ENCODE measurements at places on chromosomes 1 and 21.
A peak's percentile ranks its signal among the peaks of the same experiment; 100 is the strongest.

DNA sequence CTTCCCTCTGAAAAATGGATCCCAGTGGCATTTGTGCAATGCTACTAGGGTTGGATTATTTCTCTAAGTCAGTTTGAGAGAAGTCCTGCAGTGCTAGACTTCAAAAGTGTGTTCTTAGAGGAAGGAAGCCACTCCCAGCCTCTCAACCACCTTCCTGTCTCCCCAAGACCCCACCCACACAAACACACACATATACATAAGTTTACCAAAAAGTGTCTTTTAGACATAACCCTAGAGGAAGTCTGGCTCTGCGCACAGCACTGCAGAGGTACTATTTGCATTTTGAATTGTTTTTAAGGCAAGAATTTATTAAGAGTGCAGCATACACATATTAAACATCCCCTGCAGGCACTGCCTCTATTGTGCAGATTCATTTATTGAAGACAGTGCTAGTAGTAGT, 127.3 kb downstream of the HHIPL2 start:
- no peak for DNase-seq

DNA sequence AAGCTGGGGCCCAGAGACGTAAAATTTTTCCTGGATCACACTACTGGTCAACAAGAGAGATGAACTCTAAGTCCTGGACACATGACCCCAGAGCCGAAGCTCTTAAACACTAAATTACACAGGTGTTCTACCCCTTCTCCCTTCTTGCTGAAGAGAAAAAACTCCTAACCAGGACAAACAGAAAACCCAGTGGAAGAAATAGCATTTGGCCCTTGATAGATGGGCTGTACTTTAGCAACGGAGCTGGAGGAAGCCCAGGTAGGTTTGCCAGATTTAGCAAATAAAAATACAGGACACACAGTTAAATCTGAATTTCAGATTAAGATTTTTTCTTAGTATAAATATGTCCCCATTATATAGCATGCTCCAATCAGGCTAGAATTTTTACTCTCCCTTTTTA, 72.7 kb downstream of the DIRAS3 start:
- no peak for DNase-seq

- DNase-seq, result no peak
Observed at GRCh38 chr1:230883967-230884366, 15.6 kb upstream of the C1orf198 start.

GRCh38 chr1:115647919-115648650, 6.3 kb downstream of the VANGL1 start:
- DNase-seq, result no peak

DNA sequence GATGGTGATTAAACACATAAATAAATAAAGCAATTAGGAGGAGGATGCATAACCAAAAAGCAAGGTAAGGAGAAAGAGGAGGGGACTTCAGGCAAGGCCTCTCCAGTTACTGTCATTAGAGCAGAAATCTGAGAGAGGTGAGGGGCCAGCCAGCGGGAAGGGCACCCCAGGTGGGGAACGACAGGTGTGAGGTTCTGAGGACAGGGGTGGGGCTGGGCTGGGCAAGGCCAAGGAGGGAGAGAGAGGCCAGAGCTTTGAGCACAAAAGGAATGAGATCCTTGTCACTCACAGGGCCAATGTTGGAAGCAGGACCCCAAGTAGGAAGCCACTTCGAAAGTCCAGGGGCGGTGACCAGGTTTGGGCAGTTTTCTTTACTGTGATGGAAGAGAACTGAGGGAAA, 182.2 kb upstream of the RAB4A start:
- DNase-seq, result no peak

DNA sequence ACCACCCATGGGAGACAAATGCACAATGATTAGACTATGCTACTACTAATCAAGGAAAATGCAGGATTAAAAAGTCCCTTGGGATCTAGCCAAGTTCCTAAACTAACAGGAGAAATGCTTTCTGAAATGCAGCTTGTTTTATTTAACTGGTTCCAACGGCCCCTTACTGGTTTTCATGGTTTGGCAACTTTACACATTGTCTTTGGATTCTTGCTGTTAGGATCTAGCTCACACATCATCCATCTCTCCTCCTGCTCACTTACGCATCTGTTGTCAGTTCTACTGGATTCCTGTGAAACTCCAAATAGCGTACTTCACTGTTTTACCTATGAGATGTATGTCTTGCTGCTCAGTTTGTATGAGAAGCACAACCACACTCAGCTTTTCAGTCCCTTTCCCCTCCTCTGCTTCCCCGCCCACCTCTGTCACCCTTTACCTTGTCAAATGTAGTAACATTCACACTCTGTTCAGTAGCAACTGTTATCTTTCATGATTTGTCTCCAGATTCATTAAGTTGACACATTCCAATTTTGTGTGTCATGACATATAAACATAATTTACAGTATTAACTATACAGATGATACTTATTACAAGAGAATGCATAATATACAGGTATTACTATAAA, 130.1 kb downstream of the SIM2 start:
- no peak for DNase-seq

DNA sequence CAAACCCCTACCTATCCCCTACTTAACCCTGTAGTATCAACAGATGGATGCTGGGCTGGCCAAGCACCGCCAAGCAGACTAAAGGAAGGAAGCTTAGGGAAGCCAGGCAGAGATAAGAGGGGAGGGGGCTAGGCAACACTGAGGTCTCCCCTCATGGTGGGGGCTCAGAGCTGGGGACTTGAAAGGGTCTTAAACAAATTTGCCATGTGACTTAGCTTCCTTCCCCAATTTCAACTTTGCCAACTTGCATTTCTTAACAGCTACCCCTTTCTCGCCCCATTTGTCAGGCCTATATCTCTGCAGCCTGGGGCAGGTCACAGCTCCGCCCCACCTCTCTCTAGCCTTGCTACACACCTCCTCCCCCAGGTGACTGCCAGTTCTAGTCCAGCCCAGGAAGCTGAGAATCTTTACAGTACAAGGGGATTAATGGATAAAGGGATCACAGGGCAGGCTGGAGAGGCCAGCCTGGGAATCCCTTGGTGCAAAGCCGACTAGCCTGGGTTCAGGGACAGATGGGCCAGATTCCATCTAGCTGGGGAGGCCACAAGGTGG, 3.4 kb downstream of the KIF21B start:
- peak; percentile 28 for DNase-seq

- no peak for DNase-seq
Observed at GRCh38 chr1:64163431-64163830, 40.0 kb upstream of the UBE2U start.

- DNase-seq, result no peak
Observed at GRCh38 chr21:42997053-42997452, 22.7 kb downstream of the PKNOX1 start.

DNA sequence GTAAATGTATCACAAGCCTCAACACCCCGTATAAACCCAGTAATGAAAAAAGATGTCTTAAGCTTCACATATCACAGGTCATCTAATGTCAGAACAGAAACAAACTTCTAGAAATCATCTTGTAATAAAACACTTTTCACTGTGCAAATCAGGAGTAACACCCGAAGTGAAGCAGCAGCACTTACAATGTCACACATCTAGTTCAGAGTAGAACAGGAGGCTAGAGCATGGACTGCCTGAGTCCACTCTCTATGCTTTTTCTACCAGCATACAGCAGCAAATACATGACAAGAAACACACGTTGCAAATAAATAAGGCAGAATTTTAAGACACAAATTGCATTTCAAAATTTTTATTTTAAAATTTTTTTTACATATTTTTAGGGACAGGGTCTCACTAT, 57.2 kb downstream of the AKT3 start:
- DNase-seq, result no peak

DNA sequence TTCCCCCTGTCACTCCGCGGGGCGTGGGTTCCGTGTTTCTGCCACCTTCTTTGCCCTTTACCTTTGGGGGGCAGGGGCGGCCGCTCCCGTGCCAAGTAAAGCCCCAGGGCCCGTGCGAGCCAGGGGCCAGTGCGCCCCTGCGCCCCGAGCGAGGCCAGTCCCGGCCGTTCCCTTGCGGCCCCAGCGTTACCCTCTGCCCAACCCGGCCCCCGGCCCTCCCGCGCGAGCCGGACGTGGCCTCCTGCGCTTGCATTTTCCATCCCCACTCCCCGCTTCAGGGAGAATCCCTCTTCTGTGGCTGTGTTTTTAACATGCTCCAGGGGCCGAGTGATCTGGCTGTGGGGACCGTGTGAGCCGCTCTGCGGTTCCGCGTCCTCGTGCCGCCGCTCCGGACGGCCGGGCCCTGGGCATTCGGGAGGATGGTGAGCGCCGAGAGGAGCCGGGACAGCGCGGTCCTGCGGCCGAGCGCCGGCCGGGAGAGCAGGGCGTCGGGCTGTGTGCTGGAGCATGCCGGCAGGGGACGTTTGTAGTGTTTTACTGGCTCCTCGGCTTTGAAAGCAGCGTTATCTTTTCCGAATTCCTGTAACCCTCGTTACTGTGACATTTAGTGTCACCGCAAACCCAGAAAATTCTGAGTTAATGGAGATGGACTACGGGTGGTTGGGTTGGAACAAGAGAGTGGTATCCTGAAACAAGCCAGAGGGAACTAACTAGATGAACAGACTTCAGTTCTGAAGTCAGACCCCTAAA, 1.0 kb downstream of the GALNT2 start:
- peak; percentile 14 for DNase-seq

DNA sequence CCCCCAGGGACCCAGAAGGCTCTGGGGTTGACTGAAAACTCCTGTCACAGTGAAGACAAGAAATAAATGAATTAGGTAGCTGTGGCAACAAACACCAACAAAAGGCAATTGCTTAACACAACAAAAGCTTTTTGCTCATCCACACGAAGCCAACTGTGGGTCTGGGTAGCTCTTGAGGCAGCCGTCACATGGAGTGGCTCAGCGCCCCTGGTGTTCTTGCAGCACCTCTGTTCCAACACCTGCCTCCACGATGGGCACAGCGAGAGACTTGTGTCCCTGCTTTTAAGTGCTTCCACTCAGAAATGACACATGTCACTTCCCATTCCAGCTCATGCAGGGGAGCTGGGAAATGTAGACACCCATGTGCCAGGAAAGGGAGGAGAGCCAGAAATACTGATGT, 364.5 kb upstream of the DUSP10 start:
- no peak for DNase-seq
